ENCODE measurements at places on chromosomes 13 and 19. TPM values are rescaled to one million over a fixed set of nuclear protein-coding genes. Genes with fewer than 3 reads are reported as not detected.

Gene EXOC3L2
- 0.46 TPM for total RNA-seq

DNA sequence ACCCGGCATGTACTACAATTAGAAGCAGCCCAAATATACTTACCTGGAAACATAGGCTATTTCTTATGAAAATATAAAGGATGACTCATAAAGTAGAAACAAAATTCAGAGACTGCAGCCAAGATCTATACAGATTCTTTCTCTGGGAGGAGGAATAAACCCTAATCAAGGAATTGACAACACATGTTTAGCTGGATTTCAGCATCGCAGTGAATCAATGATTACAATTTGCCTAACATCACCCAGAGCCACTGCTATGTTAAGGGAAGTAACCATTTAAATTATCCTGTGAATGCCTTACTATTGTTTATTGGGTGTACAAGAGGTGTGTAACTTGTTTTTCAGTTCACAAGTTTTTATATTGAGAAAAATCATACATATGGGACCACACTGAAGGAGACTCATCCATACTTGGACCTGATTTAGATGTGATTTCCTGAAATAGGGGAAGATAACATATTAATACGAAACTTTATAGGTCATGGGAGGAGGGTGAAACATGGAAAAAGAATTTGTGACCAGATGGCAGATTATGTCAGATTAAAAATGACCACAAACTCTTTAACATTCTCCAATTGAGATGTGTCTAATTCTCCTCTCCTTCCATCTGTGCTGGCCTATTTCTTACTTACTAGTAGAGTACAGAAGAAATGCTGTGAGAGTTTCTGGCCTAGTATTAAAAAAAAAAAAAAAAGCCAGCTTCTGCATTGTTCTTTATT is 1168.4 kb downstream of the SLITRK1 start:
- H3K4me3 ChIP-seq, result no peak overlapping the region
- H3K27ac ChIP-seq, result no peak overlapping the region
- H3K36me3 ChIP-seq, result no peaks in the 10 kb centered on the region
- no peaks in the 10 kb centered on the region for H3K27me3 ChIP-seq

Gene KLF2
- total RNA-seq, result 34.7 TPM

Gene UQCR11
- total RNA-seq, result 173 TPM

DNA sequence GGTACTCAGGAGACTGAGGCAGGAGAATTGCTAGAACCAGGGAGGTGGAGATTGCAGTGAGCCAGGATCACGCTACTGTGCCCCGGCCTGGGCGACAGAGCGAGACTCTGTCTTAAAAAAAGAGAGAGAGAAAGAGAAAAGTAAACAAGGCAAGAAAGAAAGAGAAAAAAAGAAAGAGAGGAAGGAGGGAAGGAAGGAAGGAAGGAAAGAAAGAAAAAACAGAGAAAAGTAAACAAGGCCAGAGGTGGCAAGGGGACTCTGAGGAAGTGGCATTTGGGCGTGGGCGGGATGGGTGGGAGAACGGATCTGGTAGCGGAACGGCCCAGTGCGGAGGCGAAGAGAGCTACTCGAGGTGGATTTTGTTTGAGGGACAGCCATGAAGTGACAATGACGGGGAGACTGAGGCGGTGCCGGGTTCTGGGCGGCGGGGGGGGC is 7.5 kb upstream of the ARRDC2 start:
- H3K27me3 ChIP-seq, result peaks cover 6% of the 10 kb centered on the region
- H3K4me3 ChIP-seq, result peak overlapping the region; percentile 60
- peak overlapping the region; percentile 83 for H3K27ac ChIP-seq
- no peaks in the 10 kb centered on the region for H3K36me3 ChIP-seq
- DNase-seq, result no peak

Gene COL4A2
- total RNA-seq, result 51.2 TPM

GRCh38 chr13:89740994-89741685 is 1606.3 kb upstream of the MIR17HG start:
- no peak overlapping the region for H3K4me3 ChIP-seq
- H3K27me3 ChIP-seq, result no peaks in the 10 kb centered on the region
- no peak for DNase-seq
- H3K36me3 ChIP-seq, result no peaks in the 10 kb centered on the region

- DNase-seq, result no peak
- H3K4me3 ChIP-seq, result no peak overlapping the region
- peaks cover 11% of the 10 kb centered on the region for H3K4me1 ChIP-seq
Observed at GRCh38 chr13:28409648-28410047, 85.3 kb downstream of the FLT1 start.

Gene FFAR3
- not detected for total RNA-seq

- no peaks in the 10 kb centered on the region for H3K4me1 ChIP-seq
- H3K4me3 ChIP-seq, result no peak overlapping the region
- H3K36me3 ChIP-seq, result no peaks in the 10 kb centered on the region
- no peaks in the 10 kb centered on the region for H3K27me3 ChIP-seq
Observed at GRCh38 chr13:43911278-43911677, 31.6 kb downstream of the LACC1 start.

DNA sequence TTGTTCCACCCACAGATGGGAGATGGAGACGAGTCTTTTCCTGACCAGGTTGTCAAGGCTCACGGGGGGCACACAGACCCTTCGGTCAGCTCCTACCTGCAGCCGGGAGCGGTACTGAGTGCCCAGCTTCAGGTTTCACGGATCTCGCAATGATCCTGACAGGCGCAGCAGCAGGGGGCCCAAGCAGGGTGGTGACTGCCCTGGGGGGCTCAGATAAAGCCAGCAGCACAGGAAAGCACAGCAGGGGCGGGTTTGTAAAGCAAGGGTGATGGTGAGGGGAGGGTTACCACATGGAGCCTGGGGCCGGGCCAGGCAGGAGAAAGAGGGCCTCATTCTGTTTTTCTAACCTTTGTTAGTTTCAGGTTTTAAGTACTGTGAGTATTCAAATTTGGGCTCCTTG is 41.7 kb upstream of the ATP11A start:
- H3K4me3 ChIP-seq, result no peak overlapping the region
- no peaks in the 10 kb centered on the region for H3K27me3 ChIP-seq
- no peak for DNase-seq
- H3K27ac ChIP-seq, result no peak overlapping the region
- no peaks in the 10 kb centered on the region for H3K36me3 ChIP-seq
- H3K4me1 ChIP-seq, result no peaks in the 10 kb centered on the region

Gene C19orf81
- not detected for total RNA-seq

- H3K36me3 ChIP-seq, result no peaks in the 10 kb centered on the region
- DNase-seq, result no peak
- peaks cover 68% of the 10 kb centered on the region for H3K27me3 ChIP-seq
- no peak overlapping the region for H3K27ac ChIP-seq
- no peak overlapping the region for H3K4me3 ChIP-seq
- H3K4me1 ChIP-seq, result no peaks in the 10 kb centered on the region
Observed at GRCh38 chr19:55373993-55374757, 2.5 kb upstream of the TMEM190 start.

Gene NAPSA
- total RNA-seq, result 0.09 TPM

DNA sequence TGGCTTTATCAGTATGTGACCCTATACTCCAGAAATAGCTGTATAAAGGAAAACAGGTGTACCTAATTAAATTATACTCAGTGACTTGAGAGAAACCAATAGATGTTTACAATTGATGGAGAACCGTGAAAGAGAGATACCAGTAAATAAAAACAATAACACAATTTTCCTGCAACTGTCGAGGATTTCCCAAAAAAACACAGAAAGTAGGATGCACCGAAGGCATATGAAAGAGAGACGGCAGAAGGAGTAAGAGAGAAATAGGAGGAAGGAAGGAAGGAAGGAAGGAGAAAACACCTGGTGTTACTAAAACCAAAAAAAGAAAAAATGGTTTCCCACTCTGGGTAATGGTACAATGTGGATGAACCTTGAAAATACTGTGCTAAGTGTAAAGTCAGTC is 6.8 kb upstream of the ZNF229 start:
- H3K4me1 ChIP-seq, result no peaks in the 10 kb centered on the region
- no peak for DNase-seq
- H3K4me3 ChIP-seq, result no peak overlapping the region
- no peaks in the 10 kb centered on the region for H3K27me3 ChIP-seq

Gene GARIN5A
- 1.2 TPM for total RNA-seq

DNA sequence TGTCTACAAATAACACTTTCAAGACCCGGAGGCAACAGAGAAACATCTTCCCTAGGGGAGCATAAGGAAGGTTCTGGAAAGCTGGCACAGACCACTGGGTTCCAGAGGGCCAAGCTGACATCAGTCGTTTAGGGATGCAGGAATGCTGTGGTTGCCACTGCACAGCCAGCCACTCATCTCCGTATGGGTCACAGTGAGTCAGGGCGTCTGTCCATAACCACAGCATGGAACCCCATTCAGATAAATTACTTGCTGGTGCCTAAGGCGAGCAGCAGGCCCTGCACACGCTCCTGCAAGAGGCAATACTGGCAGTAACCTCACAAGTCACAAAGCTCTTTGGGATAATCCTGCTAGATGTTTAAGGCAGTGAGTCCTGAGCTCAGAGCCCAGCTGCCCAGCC is 140.9 kb upstream of the UBL3 start:
- no peaks in the 10 kb centered on the region for H3K36me3 ChIP-seq
- DNase-seq, result no peak
- H3K27ac ChIP-seq, result no peak overlapping the region
- no peaks in the 10 kb centered on the region for H3K27me3 ChIP-seq
- no peak overlapping the region for H3K4me3 ChIP-seq

Gene LILRA2
- 1.0 TPM for total RNA-seq

DNA sequence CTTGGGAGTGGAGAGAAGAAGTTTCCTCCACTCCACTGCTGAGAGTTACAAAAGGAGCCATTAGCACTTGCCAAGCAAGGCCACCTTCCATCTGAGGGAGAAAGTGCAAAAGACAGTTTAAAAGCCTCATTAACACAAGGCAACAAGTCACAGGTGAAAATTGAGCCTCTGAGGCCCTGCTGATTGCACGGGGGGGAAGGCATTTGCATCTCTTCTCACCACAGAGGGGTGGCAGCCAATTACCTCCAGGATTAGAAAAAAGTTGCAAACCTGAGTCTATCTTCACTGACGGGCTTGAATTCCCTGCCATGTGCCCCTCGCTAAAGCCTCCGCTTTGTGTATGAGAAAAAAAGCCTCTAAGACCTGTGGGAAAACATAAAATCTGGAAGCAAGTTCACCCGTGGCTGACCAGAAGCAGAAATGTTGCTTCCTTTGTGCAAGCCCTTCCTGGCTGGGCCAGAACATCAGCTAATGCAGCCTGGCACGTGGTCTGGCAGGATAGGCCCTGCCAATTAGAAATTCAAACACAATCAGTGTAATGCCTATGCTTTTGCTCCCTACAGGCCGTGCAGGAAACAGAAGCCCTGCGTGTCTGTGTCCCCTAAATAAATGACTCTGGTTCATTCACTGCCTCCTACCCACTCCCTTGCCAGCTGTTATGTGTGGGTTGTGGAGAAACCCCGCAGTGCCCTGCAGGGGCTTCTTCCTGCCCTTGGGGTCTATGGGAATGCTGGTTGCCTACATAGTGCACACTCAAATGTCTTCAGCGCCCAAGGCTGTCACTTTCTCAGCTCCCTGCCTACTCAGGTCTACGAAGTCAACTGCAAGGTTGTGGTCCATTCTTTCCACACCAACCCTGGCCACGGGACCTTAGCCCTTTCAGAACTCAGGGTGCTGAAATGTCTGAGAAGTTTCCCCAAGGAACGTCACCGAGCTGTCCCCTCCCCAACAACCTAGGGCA is 150.2 kb downstream of the UQCRFS1 start:
- H3K27ac ChIP-seq, result no peak overlapping the region
- H3K4me3 ChIP-seq, result no peak overlapping the region
- H3K36me3 ChIP-seq, result no peaks in the 10 kb centered on the region
- H3K27me3 ChIP-seq, result no peaks in the 10 kb centered on the region

Gene TMEM238
- total RNA-seq, result 4.7 TPM
